ENCODE measurements at places on chromosomes 12 and 14.

DNA sequence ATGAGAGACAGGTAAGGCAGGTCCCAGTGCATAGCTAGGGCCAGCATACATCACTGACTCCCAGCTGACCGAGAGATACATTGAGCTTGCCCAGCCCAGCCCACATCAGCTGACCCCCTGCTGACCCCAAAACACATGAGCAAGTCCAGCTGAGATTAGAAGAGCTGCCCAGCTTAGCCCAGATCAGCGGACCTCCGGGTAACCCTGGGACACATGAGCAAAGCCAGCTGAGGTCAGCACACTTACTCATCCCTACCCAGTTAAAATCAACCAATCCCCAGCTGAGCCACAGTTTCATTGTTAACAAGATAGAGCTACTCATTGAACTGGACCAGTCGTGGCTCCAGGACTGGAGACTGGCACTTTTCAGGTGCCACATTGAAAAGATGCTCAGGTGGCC is 21.8 kb upstream of the FBXO34 start:
- DNase-seq, result no peak

- no peak for DNase-seq
Observed at GRCh38 chr14:34075042-34075744, 124.3 kb upstream of the EGLN3 start.

DNA sequence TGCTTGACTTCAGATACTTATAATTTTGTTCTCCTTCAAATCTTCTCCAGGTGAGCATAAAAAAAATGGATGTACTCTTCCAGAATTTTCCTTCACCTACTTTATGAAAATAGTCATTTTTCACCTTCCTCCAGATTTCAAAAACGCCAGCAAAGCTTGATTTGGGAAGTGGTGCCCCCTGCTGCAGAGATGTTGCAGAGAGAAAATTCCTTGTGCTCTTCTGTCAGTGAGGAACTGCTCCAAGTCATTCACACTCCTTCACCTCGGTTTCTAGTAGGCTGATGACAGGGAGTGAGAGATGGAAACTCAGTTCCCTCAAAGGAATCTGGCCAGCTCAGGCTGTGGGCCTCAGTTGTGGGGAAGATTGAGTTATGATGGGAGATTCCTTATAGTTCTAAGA is 24.2 kb upstream of the RNASE3 start:
- no peak for DNase-seq

DNA sequence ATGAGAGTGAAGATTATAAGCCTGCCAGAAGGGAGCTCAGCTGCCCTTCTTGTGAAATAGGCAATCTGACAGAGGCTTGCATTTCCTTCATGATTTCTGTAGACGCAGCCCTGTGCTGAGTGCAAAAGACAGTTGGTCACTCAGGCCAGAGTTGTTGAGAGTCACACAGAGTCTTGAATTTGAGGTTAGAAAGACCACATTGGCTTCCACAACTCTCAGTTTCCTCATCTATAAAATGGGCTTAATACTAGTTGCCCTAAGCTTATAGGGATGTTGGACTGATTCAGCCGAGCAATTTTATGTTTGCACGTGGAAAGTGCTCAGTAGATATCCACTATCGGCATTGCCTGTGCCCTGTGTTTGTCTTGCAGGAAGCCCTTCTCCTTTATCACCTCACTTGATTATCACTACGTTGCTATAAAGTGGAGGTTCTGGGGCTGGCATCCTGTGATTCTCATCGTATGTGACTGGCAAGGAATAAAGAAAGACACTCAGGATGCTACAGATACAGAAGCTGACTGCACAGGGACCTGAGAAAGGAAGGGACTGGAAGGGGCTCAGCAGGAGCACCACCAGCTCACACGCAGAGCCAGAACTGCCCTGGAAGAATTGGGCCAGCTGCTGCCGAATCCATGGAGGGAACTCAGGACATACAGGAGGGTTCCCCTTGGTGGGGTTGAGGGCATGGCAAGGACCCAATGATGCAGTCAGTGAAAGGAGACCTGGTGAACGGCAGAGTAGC is 19.8 kb upstream of the SERPINA4 start:
- DNase-seq, result no peak

GRCh38 chr12:89383235-89384049 is 31.1 kb upstream of the DUSP6 start:
- DNase-seq, result no peak

DNA sequence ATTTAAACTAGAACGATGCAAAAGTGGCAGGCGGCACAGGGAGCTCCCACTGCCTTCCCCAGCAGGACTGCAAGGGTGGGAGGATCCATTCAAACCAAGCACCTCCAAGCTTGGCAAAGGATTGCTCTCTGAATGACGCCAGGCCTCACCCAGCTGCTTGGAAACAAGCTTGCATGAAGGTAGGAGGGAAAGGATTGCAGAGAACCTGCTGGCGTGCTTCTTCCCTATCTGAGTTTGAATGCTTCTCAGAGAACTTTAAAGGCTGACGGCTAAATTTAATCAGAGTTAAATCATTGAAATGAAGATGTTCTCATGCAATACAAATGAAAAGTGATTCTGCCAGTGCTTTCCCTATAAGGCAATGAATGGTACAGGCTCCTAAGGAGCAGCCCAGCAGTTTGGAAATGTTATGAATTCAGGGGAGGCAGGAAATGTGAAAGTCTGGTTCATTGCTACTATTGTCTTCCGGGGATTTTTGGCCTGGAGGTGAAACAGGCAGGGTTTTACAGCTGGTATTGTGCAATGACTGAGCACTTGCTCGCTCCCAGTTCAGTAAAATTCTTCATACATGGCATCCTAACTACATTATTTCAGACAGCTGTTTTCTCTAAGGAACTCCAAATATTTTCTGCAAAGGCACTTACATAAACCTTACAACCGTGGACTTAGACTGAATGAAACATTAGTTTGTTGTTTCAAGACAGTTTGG is 31.9 kb upstream of the DUSP6 start:
- DNase-seq, result no peak

GRCh38 chr14:105145381-105146180 is 23.0 kb downstream of the JAG2 start:
- DNase-seq, result no peak

GRCh38 chr14:44736326-44736725 is 225.4 kb downstream of the KLHL28 start:
- no peak for DNase-seq

GRCh38 chr12:77572371-77572770 is 258.3 kb upstream of the NAV3 start:
- no peak for DNase-seq
